ENCODE measurements at places on chromosomes 2 and 18. TPM values are rescaled to one million over a fixed set of nuclear protein-coding genes. Genes with fewer than 3 reads are reported as not detected.
A peak's percentile ranks its signal among the peaks of the same experiment; 100 is the strongest.

- no peak overlapping the region for H3K27ac ChIP-seq
- no peaks in the 10 kb centered on the region for H3K27me3 ChIP-seq
- H3K36me3 ChIP-seq = no peaks in the 10 kb centered on the region
- no peak for DNase-seq
- H3K4me1 ChIP-seq = no peaks in the 10 kb centered on the region
Measured at GRCh38 chr2:208673631-208674030, 267.0 kb downstream of the PTH2R start.

DNA sequence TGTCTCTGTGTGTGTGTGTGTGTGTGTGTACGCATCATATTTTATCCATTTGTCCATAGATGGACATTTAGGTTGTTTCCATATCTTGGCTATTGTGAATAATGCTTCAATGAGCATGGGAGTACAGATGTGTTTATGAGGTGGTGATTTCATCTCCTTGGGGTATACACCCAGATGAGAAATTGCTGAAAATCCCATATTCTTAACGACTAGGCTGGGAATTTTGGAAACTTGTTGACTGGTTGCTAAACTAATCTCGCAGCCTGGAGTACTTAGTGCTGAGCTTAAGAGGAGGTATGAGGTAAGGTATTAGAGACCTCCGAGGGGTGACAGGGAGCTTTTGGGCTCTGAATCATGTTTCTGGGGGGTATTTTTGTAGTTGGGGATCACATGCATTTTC, 66.0 kb upstream of the SPRED2 start:
- H3K36me3 ChIP-seq = no peaks in the 10 kb centered on the region
- DNase-seq = no peak
- no peaks in the 10 kb centered on the region for H3K27me3 ChIP-seq

DNA sequence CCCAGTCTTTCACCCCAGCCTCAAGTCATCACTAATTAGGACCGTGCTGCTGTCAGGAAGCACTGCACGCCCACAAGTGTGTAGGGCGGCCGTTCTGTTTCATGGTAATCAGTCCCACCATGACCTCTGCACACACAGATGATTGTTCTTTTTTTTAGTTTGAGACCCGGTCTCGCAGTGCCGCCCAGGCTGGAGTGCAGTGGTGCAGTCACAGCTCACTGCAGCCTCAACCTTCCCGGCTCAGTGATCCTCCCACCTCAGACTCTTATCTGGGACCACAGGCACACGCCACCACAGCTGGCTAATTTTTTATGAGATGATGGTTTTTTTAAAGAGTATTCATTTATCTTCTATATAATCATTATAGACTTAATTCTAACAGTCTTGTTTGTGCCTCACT, 1.8 kb upstream of the IAH1 start:
- no peak overlapping the region for H3K27ac ChIP-seq
- DNase-seq = no peak
- H3K4me1 ChIP-seq = peaks cover 29% of the 10 kb centered on the region
- H3K27me3 ChIP-seq = no peaks in the 10 kb centered on the region
- no peaks in the 10 kb centered on the region for H3K36me3 ChIP-seq

DNA sequence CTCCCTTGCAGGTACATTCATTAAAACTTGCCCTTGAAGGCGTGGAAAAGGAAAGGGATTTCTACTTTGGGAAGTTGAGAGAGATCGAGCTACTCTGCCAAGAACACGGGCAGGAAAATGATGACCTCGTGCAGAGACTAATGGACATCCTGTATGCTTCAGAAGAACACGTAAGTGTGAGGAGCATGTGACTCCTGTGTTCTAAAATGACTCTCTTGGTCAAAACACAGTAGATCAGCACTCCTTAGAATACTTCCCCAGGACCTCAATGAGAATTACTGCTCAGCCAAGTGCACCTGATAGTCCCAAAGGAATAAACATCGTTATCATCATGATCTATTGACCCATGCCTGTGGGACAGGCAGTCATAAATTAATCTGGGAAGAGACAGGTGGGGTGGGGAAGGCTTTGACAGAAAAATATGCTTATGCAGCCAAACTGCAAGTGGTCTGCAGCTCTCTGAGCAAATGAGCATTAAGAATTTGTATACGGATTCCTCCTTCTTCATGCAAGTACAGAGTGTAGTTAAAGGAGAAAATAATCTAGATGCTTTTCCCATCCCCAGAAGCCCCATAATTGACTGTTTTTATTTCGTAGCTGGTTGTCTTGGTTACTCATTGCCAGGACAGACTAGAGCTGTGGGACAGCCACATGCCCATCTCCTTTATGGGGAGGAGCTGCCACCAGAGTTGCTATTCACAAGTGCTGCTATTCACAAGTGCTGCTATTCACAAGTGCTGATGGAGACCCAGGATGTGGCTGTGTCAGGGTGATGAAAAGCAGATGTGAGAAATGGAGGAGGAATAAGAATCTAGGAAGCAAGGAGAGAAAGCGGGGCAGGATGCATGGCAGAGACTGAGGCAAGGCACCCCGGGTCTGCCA, 91.0 kb downstream of the MAPRE2 start:
- DNase-seq = no peak
- no peaks in the 10 kb centered on the region for H3K4me1 ChIP-seq
- H3K27ac ChIP-seq = peak overlapping the region; percentile 46
- no peaks in the 10 kb centered on the region for H3K27me3 ChIP-seq
- H3K36me3 ChIP-seq = peaks cover 70% of the 10 kb centered on the region

DNA sequence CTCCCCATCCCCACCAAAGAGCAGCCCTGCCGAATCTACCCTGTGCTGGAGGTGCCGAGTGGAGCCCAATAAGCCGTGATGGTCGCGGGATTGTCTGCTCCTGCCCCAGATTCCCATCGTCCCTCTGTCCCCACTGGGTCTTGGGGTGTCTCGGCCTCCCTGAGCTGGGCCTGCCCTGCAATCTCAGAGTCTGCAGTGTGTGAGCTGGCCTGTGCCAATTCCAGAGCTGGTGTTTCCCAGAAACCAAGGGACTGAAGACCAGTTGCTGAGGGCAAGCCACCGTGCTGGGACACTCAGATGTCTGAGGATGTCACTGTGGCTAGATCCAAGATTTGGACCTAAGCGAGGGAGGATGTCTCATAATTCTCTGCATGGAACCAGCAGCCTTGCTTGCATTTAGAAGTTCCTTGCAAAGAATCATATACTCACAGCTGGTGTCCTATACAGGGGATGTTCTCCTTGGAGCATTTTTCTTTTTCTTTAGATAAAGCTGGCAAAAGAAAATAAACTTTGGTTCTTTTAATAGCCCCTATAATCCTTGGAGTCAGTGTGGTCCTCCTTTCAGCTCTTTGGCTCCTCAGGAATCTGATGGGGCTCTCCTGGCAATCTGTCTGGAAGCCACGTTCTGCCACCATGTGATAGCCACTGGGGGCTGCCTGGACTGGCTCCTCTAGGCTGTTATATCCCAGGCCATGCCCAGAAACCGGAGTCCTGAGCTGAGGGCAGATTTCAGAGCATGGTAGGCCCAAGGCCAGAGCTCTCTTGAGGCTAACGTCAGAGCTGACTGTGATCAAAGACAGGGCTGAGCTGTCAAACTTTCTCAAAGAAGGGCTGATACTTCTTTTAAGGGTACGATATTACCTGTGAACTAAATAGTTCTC, 140.1 kb upstream of the HAAO start:
- H3K27ac ChIP-seq = no peak overlapping the region
- no peaks in the 10 kb centered on the region for H3K36me3 ChIP-seq
- no peaks in the 10 kb centered on the region for H3K27me3 ChIP-seq
- peaks cover 48% of the 10 kb centered on the region for H3K4me1 ChIP-seq
- no peak for DNase-seq

C2orf81 gene
- 1.7 TPM for total RNA-seq

IL36A gene
- not detected for total RNA-seq

Measured in adrenal gland (tissue), 19 donors.